CD4-positive, alpha-beta T cell (primary cell): ENCODE measurements at places on chromosomes 5 and 9.

- H3K36me3 ChIP-seq, result peaks cover 96% of the 10 kb centered on the region
- H3K4me3 ChIP-seq, result no peak overlapping the region
- no peaks in the 10 kb centered on the region for H3K27me3 ChIP-seq
- peaks cover 100% of the 10 kb centered on the region for H3K4me1 ChIP-seq
Measured at GRCh38 chr5:134135091-134135655, 20.7 kb downstream of the TCF7 start.

DNA sequence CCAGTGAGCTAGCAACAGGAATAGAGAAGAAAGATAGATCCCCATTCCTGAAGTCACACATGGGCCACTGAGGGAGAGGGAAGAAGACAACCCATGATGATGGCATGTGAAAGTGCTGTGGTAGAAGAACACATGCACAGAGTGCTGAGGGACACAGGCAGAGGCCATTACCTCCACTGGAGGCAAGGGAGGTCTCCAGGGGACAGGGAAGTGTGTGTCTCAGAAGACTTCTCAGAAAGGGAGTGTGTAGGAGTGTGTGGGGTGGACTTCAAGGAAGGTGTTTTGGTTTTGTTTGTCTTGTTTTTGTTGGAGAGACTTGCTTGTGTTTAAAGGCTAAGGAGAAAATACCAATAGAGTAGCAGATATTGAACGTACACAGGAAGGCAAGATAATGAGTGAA is 77.0 kb upstream of the SMARCA2 start:
- no peaks in the 10 kb centered on the region for H3K36me3 ChIP-seq
- H3K27me3 ChIP-seq, result no peaks in the 10 kb centered on the region
- no peaks in the 10 kb centered on the region for H3K4me1 ChIP-seq
- no peak for DNase-seq
- H3K4me3 ChIP-seq, result no peak overlapping the region

- H3K27me3 ChIP-seq, result no peaks in the 10 kb centered on the region
- H3K36me3 ChIP-seq, result no peaks in the 10 kb centered on the region
- H3K27ac ChIP-seq, result no peak overlapping the region
- H3K4me1 ChIP-seq, result no peaks in the 10 kb centered on the region
Measured at GRCh38 chr5:14895301-14895700, 23.7 kb upstream of the ANKH start.

DNA sequence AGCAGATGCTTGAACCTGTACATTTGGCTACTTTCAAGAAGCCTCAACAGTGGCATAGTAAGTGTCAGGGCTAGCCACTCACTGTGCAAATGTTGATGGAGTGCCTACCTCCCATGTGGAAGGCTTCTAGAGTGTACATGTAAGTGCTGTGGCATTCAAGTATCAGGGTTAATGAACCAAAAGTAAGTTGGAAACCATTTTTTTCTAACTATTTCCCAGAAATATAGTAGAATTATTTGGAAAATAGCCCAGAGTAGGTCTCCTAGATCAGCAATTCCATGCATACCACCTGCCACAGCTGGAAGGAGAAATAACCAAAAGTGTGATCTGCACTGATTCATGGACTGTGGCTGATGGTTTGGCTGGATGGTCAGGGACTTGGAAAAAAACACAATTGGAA is 53.3 kb downstream of the FOXD1 start:
- H3K36me3 ChIP-seq, result no peaks in the 10 kb centered on the region
- no peaks in the 10 kb centered on the region for H3K4me1 ChIP-seq
- H3K27ac ChIP-seq, result no peak overlapping the region
- no peak for DNase-seq

- no peak overlapping the region for H3K27ac ChIP-seq
- no peak for DNase-seq
- no peak overlapping the region for H3K4me3 ChIP-seq
- H3K4me1 ChIP-seq, result peaks cover 15% of the 10 kb centered on the region
- no peaks in the 10 kb centered on the region for H3K36me3 ChIP-seq
Measured at GRCh38 chr9:133587051-133587450, 22.1 kb downstream of the FAM163B start.

- H3K4me3 ChIP-seq, result no peak overlapping the region
- no peaks in the 10 kb centered on the region for H3K36me3 ChIP-seq
- H3K27ac ChIP-seq, result no peak overlapping the region
- DNase-seq, result no peak
- no peaks in the 10 kb centered on the region for H3K27me3 ChIP-seq
- no peaks in the 10 kb centered on the region for H3K4me1 ChIP-seq
Measured at GRCh38 chr9:128054087-128054486, 13.0 kb downstream of the NAIF1 start.

DNA sequence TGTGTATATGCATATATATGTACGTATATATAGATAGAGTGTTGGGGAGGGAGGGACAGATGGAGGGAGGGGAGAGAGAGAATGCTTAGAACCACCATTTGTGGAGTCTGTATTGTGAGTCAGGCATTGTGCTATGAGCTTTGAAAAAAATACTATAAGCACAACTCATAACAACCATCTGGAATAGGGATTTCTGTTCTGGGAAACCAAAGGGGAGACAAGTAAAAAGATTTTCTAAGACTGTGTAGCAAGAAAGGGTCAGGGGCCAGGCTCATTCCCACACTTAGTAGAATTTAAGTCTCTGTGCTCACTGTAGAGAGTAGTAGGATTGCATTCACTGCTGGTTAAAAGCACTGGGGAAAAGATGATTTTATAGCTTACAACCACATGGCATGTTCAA is 202.3 kb upstream of the SGCD start:
- H3K4me1 ChIP-seq, result no peaks in the 10 kb centered on the region
- H3K4me3 ChIP-seq, result no peak overlapping the region
- H3K27me3 ChIP-seq, result no peaks in the 10 kb centered on the region
- no peak overlapping the region for H3K27ac ChIP-seq

GRCh38 chr5:101159006-101159405 is 255.9 kb upstream of the ST8SIA4 start:
- no peaks in the 10 kb centered on the region for H3K27me3 ChIP-seq
- H3K27ac ChIP-seq, result no peak overlapping the region
- DNase-seq, result no peak
- no peaks in the 10 kb centered on the region for H3K36me3 ChIP-seq
- H3K4me3 ChIP-seq, result no peak overlapping the region

GRCh38 chr5:126909856-126910255 is 120.5 kb downstream of the MARCHF3 start:
- no peaks in the 10 kb centered on the region for H3K36me3 ChIP-seq
- DNase-seq, result no peak
- no peaks in the 10 kb centered on the region for H3K27me3 ChIP-seq
- no peak overlapping the region for H3K4me3 ChIP-seq
- H3K27ac ChIP-seq, result no peak overlapping the region
- H3K4me1 ChIP-seq, result no peaks in the 10 kb centered on the region

DNA sequence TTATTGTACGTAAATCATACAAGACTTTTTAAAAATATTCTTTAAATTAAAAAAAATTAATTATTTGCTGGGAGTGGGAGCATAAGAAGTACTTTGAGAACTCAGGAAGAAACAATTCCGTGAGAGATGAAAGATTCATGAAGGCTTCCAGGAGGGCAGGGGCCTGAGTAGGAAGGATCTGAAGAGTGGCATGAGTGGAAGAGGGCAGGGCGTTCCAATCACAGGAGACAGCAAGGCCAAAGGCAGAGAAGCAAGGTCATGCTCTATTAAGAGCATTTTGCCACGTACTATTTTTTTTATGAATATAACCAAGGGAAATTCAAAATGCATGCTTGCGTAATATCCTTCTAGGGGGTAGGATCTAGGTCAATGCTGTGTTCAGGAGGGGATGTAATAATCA is 265.5 kb downstream of the ZNF608 start:
- H3K36me3 ChIP-seq, result no peaks in the 10 kb centered on the region
- no peak for DNase-seq
- no peak overlapping the region for H3K4me3 ChIP-seq
- no peaks in the 10 kb centered on the region for H3K27me3 ChIP-seq

- no peaks in the 10 kb centered on the region for H3K36me3 ChIP-seq
- H3K4me3 ChIP-seq, result no peak overlapping the region
- no peak for DNase-seq
Measured at GRCh38 chr5:92838253-92838652, 742.8 kb downstream of the NR2F1-AS1 start.
